A172 (cell line): ENCODE measurements at places on chromosomes 7 and 10. TPM values are rescaled to one million over a fixed set of nuclear protein-coding genes. Genes with fewer than 3 reads are reported as not detected.

GRCh38 chr7:17598846-17599245, 300.4 kb downstream of the AHR start:
- DNase-seq, result peak; percentile 64

- no peak for DNase-seq
Measured at GRCh38 chr7:91233212-91233611, 31.0 kb upstream of the FZD1 start.

GRCh38 chr10:121378251-121378801, 219.9 kb downstream of the FGFR2 start:
- no peak for DNase-seq

Gene ARHGEF35
- total RNA-seq, result not detected in 2 replicates

Gene TLX1
- not detected in 2 replicates for total RNA-seq

Gene TUBB8
- not detected in 2 replicates for total RNA-seq

Gene BMS1
- total RNA-seq, result 23.6 and 28.3 TPM in 2 replicates

Gene SEMA4G
- 0.05 TPM in 1 of 2 replicates, not detected in the other for total RNA-seq

Gene MOGAT3
- not detected in 2 replicates for total RNA-seq

Gene GHRHR
- not detected in 2 replicates for total RNA-seq
